ENCODE measurements at places on chromosomes 6 and 20.

- DNase-seq = no peak
Observed at GRCh38 chr6:130482645-130483390, 117.0 kb downstream of the TMEM200A start.

GRCh38 chr20:52761867-52762266 is 210.3 kb upstream of the TSHZ2 start:
- DNase-seq = no peak

- DNase-seq = no peak
Observed at GRCh38 chr6:53009056-53009455, 14.0 kb upstream of the GSTA4 start.

GRCh38 chr20:50911030-50911429 is 20.2 kb downstream of the ADNP start:
- no peak for DNase-seq

- no peak for DNase-seq
Observed at GRCh38 chr6:34947561-34947960, 58.5 kb downstream of the ANKS1A start.

- DNase-seq = peak; percentile 45
Observed at GRCh38 chr6:136764517-136764993, 27.7 kb downstream of the MAP3K5 start.

DNA sequence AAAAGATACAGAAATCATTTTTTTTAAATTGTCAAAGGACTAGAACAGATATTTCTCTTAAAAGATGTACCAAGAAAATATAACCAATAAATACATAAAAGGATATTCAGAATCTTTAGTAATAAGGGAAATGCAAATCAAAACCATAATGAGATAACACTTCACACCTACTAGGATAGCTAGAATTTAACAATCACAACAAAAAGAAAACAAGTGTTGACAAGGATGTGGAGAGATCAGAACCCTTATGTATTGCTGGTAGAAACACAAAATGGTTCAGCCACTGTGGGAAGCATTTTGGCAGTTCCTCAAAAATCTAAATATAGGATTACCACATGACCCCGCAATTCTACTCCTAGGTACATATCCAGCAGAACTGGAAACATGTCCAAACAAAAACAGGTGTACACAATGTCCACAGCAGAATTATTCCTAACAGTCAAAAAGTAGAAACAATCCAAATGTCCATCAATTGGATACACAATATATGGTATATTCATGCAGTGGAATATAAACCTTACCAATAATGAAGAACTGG is 211.0 kb downstream of the LRFN2 start:
- DNase-seq = no peak

GRCh38 chr20:12293900-12294299 is 376.2 kb downstream of the BTBD3 start:
- DNase-seq = no peak

GRCh38 chr6:130693944-130694343 is 133.3 kb upstream of the SMLR1 start:
- no peak for DNase-seq

GRCh38 chr6:158816329-158816728 is 2.8 kb downstream of the EZR start:
- peak; percentile 63 for DNase-seq

DNA sequence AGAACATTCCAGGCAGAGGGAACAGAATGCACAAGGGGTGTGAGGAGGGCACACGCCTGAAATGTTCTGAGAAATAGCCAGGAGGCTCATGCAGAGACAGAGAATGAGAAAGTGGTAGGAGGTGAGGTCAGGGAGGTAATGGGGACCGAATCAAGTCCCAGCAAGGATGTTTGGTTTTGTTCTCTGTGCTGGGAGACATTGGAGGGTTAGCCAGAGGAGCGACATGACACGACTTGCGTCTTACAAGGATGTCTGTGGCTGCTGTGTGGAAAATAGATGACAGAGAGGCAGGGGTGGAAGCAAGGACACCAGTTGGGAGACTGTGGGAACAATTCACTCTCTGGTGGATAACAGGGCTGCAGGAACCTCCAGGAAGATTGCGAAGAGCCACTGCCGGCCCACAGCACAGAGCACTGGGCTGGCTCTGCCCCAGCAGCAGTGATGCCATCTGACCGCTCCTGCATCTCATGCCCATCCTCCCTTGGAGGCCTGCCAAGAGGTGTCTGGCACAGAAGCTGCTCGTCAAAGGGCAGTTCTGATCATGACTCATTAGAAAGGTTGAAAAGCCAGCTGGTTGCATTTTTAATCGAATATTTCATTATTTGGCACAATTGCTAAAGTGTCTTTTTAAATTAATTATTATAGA is 57.7 kb upstream of the CD83 start:
- DNase-seq = no peak

GRCh38 chr6:56144538-56145324 is 102.6 kb downstream of the COL21A1 start:
- DNase-seq = no peak

GRCh38 chr6:163702736-163703135 is 288.2 kb downstream of the QKI start:
- no peak for DNase-seq

DNA sequence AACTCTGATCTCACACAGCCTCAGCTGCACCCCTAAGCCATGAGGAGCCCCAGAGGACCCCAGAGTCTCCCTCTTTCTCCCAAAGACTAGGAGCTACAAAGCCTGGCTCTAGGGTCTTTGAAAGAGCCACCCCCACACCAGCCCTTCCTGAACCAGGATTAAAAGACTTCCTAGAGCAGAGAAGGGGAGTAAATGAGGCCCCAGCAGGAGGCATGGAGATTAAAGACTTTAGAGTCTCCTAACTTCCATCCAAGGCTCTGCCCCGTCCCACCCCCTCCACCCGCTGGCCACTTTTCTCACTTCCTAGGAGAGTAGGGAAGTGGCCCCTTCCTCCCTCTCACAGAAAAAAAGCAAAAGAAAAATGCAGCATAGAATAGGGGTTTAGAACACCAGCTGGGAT is 1.7 kb downstream of the PREX1 start:
- DNase-seq = no peak

GRCh38 chr6:99415446-99415845 is 9.7 kb downstream of the PNISR start:
- no peak for DNase-seq

- DNase-seq = no peak
Observed at GRCh38 chr6:142118328-142118727, 14.4 kb upstream of the GJE1 start.

DNA sequence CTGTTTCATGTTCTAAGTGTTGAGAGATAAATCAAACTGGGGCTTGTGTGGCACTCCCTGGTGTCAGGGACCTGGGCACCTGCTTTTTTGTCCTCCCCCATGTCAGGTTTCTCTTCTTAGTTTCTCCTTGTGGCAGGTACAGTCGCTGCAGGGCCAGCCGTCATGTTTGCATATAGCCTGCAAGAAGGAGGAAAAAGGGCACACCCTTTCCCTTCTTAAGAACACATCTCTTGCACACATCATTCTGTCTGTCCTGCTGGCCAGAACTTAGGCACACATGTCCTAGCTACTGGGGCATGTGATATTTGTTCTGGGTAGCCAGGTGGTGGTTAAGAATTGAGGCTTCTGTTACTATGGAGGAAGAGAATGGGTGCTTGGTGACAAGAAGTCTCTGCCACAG is 27.9 kb downstream of the CDC5L start:
- no peak for DNase-seq

DNA sequence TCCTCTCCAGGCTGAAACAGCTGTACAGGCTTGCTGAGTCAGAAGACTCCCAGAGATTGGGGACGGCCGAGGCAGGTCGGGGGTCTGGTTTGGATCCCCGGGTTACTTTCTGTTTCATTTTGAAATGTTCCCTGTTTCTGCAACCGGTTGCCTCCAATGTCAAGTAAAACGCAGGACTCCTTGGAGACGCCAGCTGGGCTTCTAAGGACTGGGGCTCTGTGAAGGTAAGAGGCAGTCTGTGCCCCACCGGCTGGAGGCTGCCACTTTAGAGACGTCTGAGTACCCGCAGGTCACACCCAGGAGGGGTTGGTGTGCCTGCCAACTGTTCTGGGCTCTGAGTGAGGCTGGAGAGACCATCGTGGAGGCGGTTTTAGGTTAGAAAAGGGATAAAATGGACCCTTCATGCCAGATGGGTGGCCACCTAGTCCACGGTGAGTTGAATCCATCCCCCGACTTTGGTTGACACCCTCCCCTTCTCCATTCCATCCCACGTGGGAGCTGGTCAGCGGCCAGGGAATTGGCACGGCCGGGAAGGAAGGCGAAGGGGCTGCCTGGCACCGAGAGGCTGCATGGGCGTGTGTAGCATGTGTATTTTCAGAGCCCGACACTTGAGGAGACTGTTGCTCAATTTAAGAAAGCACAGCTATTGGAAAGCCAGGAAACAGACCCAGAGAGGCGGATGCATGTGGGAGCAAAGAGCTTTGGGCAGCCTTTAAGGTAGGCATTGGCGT is 240.9 kb downstream of the PHACTR1 start:
- DNase-seq = peak; percentile 17

DNA sequence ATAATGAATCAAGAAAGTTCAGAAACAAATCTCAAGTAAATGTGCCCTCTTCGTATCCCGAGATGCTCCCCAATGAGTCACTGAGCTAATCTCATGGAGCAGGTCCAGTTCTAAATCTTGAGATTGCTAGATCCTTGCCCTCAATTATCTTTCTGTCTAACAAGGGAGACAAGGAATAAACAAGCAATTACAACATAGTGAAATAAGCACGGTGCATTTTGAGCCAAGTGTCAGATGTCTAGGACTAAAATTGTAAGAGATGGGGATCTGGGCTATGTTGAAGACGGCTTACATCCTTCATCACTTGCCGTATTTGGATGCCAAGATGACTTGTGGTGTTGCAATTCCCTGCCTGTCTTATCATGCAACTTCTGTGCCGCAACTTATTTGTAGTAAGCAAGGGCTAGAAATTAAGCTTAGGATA is 56.5 kb upstream of the ADGRF1 start:
- DNase-seq = no peak

GRCh38 chr20:5364136-5364821 is 47.5 kb upstream of the PROKR2 start:
- no peak for DNase-seq

DNA sequence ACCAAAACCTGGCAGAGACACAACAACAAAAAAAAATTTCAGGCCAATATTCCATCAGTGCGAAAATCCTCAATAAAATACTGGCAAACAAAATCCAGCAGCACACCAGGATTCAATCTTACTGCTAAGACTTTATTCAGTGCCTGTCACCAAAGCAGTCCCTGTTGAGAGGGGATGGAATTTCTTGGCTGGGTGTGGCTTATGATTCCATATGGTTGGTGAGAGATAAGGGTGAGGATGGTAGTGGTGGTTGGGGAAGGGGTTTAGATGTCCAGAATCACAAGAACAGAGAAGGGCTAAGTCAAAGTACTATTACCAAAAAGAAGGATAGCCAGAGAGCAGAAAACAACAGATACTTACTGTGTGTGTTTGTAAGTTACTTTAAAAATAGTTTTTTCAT is 152.8 kb upstream of the SLC35B3 start:
- DNase-seq = no peak

- no peak for DNase-seq
Observed at GRCh38 chr6:43735642-43736199, 34.3 kb upstream of the VEGFA start.

GRCh38 chr6:25050356-25050755 is 114.6 kb upstream of the RIPOR2 start:
- DNase-seq = peak; percentile 44

DNA sequence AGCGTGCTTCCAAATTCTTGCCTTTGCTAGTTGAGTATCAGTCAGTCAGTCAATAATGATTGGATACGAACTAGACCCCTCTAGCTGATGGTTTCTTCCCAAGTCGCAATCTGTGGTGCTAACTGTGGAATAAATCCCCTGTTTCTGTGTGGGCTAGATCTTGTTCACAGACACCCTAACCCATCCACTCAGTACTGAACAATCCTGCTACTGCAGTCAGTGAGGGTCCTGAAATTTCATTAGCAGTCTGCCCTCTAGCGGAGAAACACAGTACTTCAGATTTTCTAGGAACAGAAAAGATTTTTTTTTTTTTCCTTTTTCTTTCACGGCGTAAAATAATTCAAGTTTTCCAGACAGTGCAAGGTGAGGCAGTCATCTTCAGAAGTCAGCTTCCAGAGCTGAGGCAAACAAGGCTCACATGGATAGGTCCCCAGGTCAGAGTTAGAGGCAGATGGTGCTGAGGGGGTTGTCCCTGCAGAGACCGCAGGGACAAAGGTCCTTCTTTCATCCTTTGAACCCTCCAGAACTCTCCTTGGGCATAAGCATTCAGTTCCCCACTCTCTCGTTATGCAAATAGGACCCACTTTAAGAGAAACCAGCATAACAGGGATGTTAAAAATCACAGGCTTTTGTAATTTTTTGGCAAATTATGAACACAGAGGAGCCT is 119.6 kb downstream of the SCML4 start:
- DNase-seq = peak; percentile 49

GRCh38 chr20:2757001-2757400 is 43.4 kb downstream of the CPXM1 start:
- no peak for DNase-seq

DNA sequence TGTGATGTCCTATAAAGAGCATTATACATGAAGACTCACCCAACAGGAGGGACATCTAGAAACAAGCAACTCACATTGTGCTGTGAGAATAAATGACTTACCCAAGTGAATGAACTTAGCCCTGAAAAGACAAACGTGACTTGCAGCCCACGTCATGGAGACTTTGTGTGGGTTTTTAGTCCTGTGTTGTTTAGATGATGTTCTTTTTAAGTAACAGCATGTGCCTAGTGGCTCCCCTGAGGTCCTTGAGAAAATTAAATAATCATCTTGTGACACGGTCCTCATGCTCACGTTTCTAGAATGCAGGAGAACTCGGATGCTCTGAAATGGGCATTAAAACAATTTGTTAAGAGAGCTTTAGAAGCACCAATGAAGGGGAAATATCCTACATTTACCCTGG is 165.1 kb downstream of the SASH1 start:
- no peak for DNase-seq

DNA sequence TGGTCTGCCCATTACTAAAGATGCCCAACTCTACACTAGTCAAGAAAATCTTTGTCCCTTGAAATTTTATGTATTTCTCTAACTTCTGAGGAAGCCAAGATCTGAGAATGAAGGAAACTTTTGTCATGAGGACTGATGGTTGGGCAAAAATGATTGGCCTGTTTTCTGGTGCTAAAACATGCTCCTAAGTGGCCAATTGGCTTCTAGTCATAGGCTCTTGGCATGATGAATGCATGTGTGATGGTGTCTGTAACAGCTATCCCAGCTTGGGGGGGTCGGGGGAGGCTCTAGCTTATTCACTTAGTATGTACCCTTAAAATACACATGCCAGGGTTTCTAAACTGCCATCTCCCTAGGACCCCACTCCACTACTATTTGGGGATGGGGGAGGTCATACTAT is 228.6 kb downstream of the ZNF217 start:
- no peak for DNase-seq

Measured in GM20000 (cell line).